Cortex of kidney (tissue), 1 donor: ENCODE measurements at places on chromosomes 6 and 20.

DNA sequence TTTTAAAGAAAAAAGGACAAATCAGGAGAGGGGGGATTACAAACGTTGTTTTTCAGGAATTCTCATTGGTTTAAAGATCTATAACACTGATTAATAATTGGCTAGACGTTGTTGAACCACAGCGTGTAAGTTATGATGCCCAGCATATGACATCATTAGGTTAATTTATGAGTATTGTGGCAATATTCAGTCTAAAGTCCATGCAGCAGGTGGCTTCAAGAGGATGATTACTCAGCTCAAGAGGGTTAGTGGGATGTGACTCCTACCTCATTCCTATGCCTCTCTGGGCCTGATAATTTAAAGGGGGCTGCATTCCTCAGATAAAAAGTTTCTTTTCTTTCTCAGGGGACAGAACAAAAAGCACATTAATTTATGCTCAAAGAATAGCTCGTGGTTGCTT is 1309.0 kb downstream of the EPHA7 start:
- no peak for DNase-seq

GRCh38 chr6:118787724-118788423 is 106.1 kb upstream of the ASF1A start:
- no peak for DNase-seq

GRCh38 chr6:132598473-132598872 is 8.9 kb upstream of the TAAR5 start:
- no peak for DNase-seq

DNA sequence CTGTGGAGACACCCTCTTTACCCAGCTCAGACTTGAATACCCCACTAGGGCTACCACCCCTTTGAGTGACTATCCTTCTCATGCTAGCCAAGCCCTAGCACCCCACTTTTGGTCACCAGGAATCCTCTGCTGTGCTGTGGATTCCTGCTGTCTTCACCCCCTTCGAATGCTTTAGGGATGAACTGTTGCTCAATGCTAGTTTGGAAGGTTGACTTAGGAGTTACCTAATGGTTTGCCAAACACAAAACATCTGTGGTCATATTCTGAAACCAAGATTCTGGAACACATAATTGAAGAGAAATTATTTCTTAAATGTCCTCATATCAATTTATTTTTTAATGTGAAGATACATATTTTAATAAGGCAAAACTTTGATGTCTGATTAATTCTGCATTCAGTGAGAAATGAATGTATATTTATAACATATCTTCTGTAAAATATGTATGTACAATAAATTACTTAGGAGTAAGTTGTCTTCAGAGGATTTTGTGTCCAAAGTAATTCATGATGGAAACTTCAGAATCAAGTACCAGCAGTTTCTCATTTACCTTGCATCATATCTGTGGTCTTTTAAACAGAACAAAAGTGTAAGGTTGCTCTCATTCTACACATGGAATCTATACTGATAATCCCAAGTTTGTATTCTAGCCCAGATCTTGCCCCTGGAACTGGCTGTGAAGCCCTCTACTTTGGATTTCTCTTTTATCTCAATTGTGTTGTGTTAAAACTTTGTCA is 46.9 kb downstream of the TMEM200A start:
- no peak for DNase-seq

GRCh38 chr6:49662892-49663261 is 26.2 kb upstream of the RHAG start:
- no peak for DNase-seq

DNA sequence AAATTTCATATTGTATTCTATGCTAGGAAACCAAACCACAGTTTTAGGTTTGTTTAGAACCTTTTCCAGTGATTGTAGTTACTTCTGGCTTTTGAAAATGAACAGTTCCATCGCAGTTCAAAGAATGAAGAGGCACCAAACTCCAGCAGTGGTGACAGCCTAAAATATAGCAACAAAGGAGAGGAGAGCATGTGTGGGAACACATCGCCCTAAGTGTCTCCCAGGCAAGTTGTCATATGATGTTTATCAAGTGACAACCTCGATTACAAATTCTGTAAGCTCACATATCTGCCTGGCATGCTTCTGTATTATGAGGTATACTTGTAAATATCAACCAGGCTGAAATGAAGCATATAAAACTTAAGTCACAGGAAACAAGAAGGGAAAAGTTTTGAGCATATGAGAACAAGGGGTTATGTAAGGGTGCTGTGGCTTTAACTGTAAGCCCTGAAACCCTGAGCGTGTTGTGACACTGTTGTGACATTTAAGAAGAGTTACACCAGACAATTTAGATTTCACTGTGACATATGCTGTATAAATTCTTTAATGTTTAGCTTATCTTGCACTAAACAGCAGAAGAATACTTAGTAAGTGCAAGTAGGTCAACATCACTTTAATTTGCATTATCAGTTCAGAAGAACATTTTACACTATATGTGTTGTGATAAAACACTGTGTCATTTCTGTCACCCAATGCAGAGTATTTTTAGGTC is 29.1 kb upstream of the FBXL4 start:
- no peak for DNase-seq

DNA sequence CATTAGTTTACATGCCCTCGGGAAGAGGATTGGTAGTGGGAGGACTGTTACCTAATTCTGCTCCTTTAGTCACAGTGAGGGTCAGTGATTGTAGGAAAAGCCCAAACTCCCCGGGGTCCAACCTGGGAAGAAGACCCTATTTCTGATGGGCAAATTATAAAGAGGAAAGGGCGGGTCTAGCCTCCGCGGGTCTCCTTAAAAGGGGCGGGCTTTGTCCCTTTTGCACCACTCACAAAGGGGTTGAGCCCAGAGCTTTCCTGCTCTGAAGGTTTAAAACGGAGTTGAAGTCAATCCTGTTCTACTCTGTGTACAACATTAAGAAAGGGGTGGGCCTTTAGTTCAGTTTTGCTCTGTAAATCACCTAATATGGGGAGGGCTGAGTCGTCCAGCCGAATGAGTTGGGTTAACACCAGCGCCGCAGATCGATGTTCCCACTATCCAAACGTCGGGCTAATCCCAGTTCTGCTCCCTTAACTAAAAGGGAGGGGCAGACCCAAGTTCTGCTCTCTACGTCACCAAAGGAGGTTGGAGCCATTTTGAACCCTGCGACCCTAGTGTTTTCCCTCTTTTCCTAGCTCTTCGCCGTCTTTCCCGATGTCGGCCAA is 920 bp upstream of the RNF5 start:
- no peak for DNase-seq

DNA sequence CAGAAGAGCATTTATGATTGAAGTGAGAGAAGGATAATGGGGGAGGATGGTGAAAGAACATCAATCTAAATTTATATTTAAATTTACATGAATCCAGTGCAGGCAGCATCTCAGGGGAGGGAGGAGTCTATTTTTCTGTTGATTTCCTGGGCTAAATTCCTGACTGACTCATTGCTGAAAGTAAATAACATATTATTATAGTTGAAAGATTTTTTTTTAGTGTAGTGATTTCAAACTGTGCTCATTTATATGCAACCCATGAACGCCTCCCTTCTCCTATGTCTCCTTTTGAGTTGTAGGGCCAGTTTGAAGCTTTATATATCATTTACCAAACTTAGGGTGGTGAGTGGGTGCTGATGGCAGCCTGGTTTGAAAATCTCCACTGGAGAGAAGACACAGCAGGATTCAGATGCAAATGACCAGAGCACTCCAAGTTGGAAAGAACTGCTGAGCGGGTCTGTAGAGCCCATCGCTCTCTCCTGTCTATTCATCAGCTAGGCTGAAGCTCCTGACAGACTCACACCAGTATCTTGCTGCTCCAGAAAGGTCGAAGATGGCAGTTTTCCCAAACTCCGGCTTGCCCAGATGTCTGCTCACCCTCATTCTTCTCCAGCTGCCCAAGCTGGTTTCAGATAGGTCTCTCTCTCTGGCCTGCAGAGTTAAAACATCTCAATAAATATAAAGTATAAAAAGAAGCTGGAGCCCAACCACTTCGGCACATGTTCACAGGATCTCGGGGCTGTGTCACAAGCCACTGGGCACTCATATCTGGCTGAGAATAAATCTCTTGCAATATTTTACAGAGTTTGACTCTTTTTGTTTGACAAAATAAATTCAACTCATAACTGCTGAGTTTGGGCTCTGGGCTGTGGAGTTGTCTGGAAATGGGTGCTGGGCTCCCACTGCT is 18.3 kb downstream of the BTN2A1 start:
- DNase-seq: no peak

DNA sequence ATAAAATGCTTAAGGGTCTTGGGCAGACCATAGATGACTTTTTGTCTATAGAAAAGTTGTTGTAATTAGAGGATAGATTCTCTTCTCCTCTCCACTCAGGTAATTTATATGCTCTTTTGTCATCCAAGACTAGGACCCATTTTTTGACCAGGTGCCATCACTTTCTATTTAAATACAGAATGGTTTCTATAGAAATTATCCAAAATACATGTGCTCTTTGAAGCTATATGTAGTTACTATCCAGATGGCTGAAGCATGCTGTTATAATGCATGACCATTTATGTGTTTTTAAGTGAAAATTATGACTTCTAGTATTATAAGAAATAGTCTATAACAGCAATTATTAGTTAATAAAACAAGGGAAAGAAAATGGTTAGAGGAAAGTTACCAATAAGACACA is 3.0 kb upstream of the MLIP start:
- no peak for DNase-seq

- DNase-seq: no peak
Measured at GRCh38 chr6:25083784-25084507, 148.2 kb upstream of the RIPOR2 start.

DNA sequence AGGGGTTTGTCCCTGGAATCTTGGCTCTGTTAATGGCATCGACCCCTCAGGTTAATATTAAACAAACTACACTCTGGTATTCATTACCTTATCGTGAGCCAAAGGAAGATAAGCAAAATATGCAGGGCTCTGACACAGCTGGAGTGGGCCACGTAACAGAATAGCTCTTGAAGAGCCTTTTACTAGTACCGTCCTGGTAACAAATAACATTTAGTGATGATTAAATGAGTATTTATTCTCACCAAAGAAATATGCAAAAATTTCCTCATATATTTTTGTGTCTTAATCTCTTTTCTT is 20.1 kb upstream of the UTRN start:
- no peak for DNase-seq

GRCh38 chr6:7417684-7418083 is 28.1 kb downstream of the RIOK1 start:
- no peak for DNase-seq

- no peak for DNase-seq
Measured at GRCh38 chr20:63889241-63890200, 5.4 kb upstream of the DNAJC5 start.

- DNase-seq: no peak
Measured at GRCh38 chr6:54802775-54803634, 43.6 kb upstream of the FAM83B start.

- no peak for DNase-seq
Measured at GRCh38 chr6:75719133-75719532, 29.9 kb upstream of the MYO6 start.

GRCh38 chr20:21520702-21521595 is 7.1 kb upstream of the NKX2-2 start:
- no peak for DNase-seq

- DNase-seq: no peak
Measured at GRCh38 chr6:43977404-43978111, 149.7 kb downstream of the MRPL14 start.

GRCh38 chr6:157323966-157324300 is 614 bp upstream of the TMEM242 start:
- DNase-seq: no peak

DNA sequence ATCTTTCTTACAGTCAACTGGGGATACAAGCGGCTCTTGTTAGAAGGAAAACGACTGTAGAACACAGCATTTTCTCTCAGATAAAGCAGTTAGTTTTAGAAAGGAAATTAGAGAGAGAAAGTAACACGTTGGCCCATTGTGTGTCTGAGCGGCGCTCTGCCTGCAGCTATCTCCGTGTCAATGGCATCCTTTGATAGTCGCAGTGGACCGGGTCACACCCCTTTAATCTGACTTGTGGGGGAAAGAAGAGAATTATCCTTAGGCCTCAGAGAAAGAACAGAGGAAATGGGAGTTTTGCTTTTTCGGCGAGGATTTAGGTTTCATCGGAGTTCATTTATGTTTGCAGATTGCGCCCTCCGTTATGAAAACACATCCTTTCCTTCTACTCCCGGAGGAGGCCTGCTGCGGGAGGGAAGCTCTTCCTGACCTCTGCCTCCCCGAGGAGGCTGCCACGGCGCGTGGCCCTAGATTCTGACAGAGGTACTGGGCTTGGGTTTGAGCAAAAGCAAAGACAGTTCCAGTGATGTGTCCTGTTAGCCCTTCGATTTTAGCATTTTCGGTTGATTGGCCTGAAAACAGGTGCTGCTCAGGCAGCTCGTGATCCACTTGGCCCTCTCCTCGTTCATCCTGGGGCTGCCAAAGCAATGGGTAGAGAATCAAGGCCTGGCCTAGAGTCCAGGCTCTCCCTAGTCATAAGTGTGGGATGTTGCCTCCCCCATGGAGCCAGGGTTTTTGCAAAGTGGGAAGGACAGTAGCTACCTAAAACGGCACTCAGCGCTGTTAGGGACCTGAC is 74.9 kb downstream of the ZDHHC14 start:
- DNase-seq: no peak
